ENCODE measurements at places on chromosomes 11 and 22.

DNA sequence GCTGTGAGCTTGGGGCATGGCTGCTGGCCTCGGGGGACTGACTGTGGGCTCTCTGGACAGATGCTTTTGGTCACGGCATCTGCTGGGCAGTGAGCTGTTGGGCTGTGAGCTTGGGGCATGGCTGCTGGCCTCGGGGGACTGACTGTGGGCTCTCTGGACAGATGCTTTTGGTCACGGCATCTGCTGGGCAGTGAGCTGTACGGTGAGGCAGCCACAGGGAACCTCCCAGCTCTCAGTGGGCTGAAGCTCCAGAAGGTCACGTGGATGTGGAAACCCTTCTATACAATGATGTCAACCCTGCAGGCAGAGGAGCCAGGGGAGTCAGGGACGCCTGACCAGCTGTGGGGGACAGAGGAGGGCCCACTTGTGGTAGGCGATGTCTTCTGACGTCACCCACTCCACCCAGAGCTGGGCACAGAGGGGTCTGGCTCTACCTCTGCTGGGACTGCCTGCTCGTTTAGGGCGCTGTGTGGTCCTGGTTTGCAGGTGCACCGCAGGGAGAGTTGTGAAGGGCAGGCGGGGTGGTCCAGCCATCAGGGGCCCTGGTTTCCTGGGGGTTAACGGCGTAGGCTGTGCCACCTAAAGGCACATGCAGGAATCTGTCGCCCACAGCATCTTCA lies 1331.3 kb downstream of the BRD1 start:
- DNase-seq: no peak

DNA sequence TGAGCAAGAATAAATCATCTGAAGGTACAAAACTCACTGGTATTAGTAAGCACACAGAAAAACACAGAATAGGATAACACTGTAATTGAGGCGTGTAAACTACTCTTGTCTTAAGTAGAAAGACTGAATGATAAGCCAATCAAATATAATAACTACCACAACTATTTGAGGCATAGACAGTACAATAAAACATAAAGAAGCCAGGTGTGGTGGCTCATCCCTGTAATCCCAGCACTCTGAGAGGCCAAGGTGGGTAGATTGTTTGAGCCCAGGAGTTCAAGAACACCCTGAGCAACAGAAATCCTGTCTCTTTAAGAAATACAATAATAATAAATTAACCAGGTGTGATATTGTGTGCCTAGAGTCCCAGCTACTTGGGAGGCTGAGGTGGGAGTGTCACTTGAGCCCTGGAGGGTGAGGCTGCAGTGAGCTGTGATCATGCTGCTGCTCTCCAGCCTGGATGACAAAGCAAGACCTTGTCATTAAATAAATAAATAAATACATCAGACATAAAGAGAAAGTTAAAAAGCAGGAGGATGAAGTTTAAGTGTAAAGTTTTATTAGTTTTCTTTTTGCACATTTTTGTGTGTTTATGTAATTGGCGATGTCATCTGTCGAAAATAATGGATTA lies 390.6 kb downstream of the DYNC2H1 start:
- DNase-seq: no peak

- DNase-seq: no peak
These were observed 214.5 kb upstream of the UBASH3B start for GRCh38 chr11:122440811-122441665.

DNA sequence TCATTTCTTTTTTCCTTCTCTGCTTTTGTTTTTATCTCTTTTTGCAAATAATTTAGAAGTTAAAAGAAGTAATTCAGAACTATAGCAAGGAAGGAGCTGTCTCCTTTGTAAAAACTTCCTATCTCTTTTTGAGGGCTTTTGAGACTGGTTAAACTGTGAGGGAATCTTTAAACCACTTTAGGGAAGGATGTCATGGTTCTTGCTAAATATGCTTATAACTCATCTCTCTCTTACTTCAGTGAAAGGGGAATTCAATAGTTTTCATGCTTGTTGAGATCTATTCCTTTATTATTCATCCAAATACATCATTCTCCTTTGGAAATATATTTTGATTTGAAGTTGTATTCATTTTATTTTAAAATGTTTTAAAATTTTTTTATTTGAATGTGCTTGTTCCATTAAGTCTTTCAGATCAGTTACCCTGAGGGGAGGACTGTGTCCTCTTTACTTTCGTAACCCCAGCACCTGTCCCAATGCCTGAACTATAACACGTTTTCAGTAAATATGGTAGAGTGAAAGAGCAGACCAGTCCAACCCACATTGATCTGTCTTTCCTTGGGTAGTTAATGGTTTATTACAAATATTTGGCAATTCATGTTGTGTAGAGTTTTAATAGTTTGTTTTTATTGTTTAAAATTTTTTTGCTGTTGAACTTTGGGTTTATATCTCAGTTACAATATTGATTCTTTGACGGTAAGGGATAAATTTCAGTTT lies 27.5 kb downstream of the AMOTL1 start:
- DNase-seq: no peak

DNA sequence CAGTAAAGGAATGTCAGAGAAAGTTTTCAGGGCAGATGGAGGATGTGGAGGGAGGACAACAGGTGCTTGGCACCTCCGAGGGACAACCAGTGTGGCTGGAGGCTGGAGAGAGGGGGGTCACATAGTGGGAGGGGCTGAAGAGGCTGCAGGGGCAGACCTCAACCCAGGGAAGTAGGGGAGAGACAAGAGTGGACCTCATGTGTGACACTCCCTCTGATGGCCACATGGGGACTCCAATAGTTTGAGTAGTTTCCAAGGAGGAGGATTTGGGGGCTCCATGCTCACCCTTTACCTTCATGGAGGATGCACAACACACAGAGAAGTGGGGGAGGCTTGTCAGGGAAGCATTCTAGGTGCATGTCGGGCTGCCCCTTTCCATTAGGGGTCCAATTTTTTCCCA lies 35.1 kb upstream of the ASPHD2 start:
- no peak for DNase-seq

DNA sequence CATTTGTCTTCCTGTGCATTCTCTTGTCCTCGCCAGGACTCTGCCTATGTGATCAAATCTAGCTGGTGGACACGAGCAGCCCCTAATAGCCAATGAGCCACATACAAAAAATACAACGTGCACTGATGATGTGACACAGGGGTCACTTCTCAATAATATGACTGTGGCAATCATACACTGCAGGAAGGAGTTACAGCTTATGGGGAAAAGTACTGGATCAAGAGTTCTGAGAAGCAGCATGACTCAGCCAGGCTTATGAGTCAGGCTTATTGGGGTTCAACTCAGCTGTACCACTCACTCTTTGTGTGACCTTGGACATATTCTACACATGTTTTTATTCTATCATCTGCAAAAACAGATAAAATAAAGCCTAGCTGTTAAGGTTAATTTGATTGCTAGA lies 889.4 kb upstream of the TENM4 start:
- DNase-seq: no peak

DNA sequence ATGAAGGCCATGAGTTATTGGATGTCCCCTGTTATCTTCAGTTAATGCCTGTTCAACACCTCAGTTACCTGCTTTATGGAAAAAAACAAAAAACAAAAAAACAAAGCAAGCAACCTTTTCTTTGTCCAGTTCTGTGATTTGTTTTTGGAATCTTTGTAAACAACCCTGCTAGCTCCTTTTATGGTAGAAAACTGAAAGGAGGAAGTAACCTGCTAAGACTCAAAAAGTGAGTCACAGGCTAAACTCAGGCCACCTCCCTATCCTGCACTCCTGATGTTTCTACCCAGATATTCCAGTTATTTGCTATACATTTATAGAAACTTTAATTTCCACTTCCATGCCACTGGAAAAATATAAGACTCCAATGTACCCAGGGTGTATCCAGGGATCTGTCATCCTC lies 20.6 kb upstream of the TLCD5 start:
- DNase-seq: no peak

GRCh38 chr22:20677684-20678242 lies 96.2 kb upstream of the SERPIND1 start:
- no peak for DNase-seq

Data from germinal center (tissue), 1 donor.